ENCODE measurements at places on chromosomes 2 and 18.

DNA sequence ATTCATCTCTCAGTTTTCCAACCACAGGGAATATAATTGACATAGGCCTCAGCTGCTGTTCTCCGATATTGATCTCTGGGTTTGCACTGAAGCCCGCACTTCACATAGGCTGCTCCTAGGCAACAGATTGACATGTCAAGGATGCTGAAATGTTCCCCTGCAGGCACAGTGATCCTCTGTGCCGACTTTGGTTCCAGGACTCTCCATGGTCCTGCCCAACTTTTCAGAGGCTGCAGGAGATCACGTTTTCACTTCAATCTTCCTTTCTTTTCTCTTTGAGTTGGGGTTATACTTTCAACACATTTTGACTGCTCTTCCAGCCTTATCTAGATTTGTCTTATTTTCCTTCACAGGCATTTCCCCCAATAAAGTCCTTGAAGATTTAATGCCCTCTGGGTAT, 1361.0 kb downstream of the DSC3 start:
- no peak for DNase-seq

DNA sequence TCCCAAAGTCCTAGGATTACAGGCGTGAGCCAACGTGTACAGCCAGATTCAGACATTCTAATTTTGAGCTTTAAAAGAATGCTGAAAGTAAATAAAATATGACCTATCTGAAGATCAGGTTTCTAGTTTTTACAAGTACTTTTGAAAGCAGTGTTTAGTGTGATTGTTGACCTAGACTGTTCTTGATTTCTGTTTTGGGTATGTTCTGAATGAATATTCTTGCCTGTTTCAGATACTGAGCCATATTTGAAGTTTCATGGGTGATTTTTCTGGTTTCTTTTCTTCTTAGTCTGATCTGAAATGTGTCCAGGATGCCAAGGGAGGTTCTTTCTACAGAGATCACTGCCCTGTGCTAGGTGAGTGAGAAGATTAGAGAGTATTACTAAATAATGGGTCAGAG, 37.2 kb downstream of the MIB1 start:
- no peak for DNase-seq

- DNase-seq: no peak
Measured at GRCh38 chr2:9344434-9344833, 78.9 kb downstream of the ITGB1BP1 start.

DNA sequence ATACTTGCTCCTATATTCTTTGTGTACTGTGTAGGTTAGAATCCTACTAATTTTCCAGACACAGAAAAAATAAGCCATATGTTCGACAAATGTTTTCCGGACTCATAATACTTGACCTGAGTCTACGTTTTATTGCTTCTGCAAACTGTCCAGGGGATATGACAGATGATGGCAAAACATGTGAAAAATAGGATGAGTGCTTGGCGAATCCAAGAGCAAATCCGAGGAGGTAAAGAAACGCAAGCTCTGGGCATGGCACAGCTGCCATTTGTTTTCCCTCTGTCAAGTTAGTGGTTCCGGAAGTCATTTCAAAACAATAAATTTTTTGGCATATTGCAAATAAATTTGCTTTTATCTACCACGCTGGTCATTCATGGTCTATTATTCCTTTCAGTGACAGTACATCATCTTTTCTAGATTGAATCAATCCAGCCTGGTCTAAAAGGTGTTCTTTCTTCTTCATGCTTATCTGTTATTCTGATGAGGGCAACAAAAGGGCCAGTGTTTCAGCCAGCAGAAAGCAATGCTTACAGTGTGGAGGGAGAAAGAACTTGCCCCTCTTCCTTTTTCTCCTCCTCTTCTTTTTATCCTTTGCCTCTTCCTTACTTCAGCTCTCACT, 476.1 kb upstream of the SOX11 start:
- no peak for DNase-seq

- DNase-seq: no peak
Measured at GRCh38 chr2:203692031-203692710, 14.3 kb upstream of the CD28 start.

- DNase-seq: no peak
Measured at GRCh38 chr2:120791962-120792297, 56.3 kb downstream of the GLI2 start.

- no peak for DNase-seq
Measured at GRCh38 chr2:1055014-1055595, 104.5 kb downstream of the SNTG2 start.

GRCh38 chr18:43846299-43846698, 569.0 kb upstream of the SYT4 start:
- no peak for DNase-seq

DNA sequence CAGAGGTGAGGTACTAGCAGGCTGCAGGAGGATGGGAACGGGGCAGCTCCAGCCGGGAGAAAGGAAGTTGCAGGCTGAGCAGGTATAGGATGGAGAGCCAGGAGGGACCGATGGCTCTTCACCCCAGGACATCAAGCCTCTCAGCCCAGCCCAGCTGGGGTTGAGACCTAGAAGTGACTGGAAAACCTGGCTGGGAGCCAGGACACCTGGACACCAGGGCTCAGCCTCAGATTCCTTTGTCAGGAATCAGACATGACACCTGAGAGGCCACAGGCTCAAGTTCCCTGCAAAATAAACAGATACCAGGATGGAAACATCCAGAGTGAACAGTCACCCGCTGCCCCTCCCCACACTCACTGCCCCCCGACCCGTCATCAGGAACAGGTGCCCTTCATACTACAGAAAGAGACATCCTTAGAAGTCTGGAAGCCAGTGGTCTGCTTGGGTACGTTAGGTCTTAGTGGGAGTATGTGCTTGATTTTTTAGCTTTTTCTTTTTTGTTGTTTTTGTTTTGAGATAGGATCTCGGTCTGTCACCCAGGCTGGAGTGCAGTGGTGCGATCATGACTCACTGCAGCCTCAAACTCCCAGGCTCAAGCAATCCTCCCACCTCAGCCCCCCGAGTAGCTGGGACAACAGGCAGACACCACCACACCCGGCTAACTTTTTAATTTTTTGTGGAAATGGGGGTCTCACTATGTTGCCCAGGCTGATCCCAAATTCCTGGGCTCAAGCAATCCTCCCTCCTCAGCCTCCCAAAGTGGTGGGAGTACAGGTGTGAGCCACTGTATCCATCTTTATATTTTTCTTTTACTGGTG, 95.7 kb upstream of the STPG4 start:
- no peak for DNase-seq

DNA sequence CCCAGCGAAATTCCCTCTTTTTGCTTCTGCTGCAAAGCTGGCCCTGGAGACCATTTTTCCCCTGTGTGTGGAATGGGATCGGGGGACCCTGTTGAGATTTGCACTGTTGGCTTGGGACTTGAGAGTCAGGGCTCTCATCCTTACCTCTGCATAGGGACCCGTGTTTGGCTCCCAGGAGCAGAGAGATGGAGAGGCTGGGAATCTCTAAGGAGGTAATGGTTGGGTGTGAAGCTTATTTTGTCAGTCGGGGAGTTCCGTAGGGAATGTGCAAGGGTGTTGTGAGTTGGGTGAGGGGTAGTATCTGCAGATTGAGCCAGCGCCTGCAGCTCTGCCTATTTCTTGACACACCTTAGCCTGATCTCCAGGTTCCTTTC, 4.5 kb downstream of the GATA6 start:
- DNase-seq: no peak

- DNase-seq: no peak
Measured at GRCh38 chr2:73862987-73863386, 29.8 kb upstream of the ACTG2 start.

GRCh38 chr18:12703096-12703567, 290 bp downstream of the PSMG2 start:
- no peak for DNase-seq

DNA sequence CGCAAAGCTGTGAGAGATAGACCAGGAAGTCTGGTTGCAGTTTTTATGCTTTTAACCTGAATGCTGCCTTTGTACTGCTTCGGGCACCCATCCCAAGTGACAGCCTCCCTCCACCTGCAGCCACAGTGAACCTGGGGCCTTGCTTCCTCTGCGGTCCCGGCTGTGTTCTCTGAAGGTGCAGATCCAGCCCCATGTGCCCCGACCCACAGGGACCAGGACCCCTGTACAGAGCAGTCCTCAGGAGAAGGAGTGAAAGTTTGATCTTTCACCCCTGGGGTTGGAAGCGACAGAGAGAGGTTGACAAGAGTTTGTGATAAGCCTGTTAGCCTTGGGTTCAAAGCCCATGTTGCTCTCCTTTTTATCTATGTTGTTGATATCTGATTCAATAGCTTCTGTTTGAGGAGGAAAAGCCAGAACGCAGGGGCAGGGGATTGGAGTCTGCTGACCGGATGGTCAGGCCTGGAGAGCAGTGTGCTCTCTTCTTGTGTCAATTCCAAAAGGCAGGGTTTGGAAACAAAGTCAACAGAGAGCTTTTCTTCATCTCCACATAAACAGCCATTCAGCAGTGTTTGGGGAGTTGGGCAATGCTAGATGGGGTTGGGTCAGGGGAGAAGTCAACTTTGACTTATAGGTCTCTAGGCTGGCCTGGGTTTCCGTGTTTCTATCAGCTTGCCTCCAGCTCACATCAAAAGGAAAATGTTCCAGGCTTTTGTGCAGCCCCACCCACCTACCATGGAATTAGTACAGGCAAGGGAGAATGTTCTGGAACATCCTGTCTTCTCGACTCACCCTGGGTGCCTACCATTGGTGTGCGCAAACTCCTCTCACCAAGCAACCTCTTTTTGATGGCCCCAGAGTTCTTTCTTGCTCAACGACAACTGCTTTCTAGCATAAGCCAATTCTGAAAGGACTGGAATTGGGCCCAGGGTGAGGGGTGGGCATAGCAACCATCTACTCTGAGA, 214.9 kb downstream of the ALPK2 start:
- no peak for DNase-seq

DNA sequence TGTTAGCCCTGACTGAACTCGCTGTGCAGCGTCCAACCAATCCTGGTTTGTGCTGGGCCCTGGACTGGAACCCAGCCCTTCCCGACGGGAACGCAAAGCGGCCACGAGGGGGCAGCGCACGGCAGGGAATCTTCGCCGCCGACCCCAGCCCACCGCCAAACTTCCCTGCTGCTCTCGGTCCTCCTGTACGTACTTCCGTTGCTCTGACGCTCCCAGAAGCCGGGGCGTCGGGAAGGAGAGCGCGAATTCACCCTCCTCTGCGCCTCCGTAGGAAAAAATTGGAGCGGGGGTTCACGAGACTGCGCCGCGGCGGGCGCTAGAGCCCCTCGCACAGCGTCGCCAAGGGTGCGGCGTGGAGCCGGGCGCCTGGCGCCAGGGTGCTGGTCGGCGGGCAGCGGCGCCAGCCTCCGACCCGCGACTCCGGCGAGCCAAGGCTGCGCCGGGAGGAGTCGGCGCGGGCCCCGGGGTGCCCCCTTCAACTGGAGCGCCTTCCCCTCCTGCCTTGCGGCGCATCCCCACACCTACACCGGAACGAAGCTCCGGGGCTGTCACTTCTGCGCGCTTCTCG, 873 bp upstream of the SH3RF3 start:
- DNase-seq: peak; percentile 70

DNA sequence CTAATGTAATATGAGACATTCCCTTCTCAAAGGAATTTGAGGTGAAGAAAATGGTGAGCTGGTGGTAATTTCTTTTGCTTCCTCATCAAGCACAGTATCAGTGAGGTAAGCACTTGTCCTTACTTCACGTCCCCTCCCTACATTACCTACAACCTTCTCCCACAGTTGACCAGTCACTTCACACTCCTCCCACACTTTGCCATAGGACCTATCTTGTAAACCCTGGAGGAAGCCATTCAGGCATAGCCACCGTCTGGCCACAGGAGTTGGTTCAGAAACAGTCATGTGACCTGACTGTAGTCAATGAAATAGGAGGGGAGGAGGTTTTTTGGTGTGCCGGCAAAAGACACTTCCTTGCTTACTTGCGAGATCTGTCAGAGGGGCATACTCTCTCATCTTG, 12.1 kb downstream of the ACOXL start:
- DNase-seq: no peak
